ENCODE measurements at places on chromosomes 2 and 18.

GRCh38 chr18:63236406-63236805, 83.2 kb downstream of the BCL2 start:
- no peak for DNase-seq

GRCh38 chr2:10963155-10963554, 51.4 kb downstream of the KCNF1 start:
- DNase-seq: no peak

GRCh38 chr2:47054036-47054555, 101.0 kb downstream of the STPG4 start:
- no peak for DNase-seq

DNA sequence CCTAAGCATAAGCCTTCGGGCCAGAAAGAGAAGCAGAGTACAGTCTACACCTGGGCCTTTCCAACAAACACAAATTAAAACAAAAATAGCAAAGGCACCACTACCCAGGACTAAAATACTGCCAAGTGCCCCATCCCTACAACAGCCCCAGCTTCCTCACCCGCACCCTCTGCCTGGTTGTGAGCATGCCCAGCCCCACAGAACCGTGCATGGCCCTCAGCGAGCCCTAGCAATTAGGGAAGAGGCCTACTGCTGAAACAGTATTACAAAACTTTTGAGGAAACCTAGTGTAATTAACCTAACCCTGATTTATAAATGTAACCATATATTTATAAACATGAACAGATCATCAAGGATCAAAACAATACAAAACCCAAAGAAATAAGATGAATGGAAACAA, 44.2 kb downstream of the FARSB start:
- no peak for DNase-seq

GRCh38 chr2:167509586-167509985, 621.3 kb downstream of the XIRP2 start:
- no peak for DNase-seq

DNA sequence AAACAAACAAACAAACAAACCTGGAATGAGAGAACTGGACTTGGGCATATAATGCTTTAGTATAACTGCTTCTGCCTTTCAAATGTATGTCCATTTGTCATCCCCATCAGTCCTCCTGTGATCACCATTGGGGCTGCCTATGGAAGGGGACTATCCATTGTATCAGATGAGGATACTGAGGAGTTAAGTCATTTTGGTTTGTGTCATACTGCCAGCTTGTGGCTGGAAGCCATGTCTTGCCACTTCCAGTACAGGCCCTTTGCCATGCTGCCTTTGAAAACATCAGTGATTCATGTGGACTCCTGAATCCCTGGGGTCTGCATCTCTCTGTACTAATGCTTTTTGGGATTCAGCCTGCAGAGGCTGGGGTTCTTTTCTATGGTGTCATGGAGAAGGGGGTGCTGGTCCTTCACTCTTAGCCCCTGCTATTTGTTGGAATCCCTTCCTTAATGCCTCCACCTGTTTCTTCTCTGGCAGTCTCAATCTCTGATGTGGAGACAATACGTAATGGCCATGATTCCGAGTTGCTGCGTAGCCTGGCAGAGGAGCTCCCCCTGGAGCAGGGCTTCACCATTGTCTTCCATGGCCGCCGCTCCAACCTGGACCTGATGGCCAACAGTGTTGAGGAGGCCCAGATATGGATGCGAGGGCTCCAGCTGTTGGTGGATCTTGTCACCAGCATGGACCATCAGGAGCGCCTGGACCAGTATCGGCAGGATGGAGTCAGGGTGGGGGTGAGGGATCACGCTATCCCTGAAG, 10.6 kb downstream of the PLCD4 start:
- no peak for DNase-seq

DNA sequence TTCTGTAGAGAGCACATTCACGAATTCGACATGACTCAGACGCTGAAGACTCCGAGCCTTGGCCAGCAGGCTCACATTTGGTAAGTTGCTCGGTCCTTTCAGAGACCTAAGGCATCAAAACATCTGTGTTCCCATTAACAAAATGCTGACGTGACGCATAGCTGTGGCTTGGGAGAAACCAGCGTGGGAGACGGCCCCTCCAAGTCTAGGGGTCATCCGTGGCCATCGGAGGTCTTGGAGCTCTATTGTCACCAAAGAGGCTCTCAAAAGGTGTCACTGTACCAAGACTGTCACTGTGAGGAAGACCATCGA, 14.9 kb downstream of the FBLN7 start:
- no peak for DNase-seq

DNA sequence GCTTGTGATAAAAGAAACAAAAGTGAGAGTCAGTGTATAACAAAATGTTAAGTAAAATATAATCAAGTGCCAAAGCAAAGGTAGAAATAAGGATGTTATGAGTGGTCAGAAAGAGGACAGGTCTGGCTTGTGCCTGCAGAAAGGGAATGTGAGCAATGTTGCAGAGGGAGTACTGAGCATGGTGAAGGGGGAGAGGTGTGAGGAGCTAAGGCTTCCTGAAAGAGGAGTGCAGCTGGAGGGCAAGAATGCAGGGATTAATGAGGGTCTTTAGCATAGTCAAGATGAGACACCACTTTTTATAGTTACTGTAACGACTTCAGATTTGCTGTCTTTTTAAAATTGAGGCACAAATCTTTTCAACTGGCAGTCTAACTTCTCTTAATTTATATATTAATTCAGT, 22.0 kb upstream of the FIGN start:
- DNase-seq: no peak

DNA sequence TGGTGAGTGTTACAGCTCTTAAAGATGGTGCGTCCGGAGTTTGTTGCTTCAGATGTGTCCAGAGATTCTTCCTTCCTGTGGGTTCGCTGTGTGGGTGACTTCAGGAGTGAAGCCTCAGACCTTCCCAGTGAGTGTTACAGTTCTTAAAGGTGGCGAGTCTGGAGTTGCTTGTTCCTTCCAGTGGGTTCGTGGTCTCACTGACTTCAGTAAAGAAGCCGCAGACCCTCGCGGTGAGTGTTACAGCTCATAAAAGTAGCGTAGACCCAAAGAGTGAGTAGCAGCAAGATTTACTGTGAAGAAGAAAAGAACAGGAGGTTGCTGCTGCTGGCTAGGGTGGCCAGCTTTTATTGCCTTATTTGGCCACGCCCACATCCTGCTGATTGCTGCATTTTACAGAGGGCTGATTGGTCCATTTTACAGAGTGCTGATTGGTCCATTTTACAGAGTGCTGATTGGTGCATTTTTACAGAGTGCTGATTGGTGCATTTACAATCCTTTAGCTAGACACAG, 34.0 kb upstream of the SPTBN1 start:
- no peak for DNase-seq

DNA sequence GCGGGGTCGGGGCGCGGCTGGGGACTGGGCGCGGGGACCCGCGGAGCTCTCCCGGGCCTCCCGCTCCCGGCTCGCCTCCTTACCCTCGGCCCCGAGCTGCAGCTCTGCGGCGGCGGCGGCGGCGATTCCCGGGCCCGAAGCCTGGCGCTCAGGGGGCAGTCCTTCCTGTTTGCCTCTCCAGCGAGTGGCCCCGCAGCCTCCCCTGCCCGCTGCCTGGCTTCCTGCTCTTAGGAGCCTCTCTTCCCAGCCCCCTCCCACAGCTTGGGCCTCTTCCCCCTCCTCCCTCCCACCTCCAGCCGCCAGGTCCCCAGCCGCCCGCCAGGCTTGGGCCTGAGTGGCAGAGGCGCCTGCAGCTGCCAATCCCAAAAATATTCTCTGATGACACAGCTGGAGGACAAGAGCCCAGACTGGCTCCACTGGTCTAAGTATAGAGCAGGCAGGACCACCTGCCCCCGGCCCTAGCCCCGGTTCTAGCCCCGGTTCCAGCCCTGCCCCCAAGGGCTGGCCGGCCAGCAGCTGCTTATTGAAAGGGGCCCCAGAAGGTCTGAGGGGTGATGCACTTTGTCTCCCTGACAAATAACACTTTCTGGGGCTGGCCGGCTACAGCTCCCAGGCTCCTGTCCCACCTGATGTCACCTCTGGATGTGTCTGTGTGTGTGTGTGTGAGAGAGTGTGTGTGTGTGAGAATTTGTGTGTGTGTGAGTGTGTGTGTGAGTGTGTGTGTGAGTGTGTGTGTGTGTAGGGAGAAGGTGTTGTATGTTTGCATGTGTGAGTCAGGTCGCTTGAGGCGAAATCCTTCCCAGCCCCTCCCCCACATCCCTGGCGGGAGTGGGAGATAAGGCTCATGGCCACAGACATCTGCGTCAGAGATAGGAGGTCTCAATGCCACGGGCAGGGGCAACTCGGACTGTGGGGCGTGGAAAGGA, at the start of gene OBSL1:
TSS of gene OBSL1 (minus strand) at position 229 of the 926 bp plus-strand sequence. CDS start 307 bp downstream, outside the sequence.
- DNase-seq: peak; percentile 68

GRCh38 chr2:54632733-54633692, 90.4 kb upstream of the EML6 start:
- DNase-seq: no peak

GRCh38 chr2:48265169-48266030, 264.6 kb upstream of the STON1 start:
- no peak for DNase-seq

DNA sequence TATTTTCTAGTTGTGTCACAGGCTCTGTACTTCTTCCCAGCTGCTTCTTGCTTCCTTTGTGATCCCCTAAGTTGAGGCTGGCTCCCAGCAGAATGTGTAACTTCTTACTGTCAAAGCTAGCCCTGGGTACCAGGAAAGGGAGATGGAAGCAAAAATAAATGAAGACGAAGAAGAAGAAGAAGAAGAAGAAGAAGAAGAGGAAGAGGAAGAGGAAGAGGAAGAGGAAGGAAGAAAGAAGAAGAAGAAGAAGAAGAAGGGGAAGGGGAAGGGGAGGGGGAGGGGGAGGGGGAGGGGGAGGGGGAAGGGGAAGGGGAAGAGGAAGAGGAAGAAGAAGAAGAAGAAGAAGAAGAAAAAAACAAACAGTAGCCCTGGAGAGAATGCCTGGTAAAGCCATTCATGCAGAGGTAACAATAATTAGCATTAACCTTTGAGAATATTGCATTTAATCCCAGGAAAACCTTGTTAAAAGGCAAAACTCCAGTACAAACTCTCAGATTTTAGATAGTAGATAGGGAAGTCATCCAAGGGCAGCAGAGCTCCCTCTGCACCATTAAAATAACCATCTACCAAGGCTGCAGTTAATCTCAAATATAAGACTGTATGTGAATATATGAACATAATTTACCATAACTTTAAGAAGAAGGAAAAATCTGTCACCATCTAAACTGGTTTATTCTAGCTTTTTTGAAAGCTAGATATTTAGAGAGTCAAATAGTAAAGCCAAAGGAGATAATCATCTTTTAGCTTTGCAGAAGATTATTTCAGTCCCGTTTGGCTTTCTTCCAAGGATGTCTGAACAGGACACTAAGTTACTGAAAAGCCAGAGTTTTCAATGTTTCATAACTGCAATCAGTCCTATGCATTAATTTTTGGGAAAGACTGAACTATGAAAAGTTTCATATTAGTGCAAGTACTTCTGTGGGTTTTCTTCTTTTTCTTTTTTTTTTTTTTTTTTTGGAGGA, 44.3 kb upstream of the FBXO11 start:
- no peak for DNase-seq

DNA sequence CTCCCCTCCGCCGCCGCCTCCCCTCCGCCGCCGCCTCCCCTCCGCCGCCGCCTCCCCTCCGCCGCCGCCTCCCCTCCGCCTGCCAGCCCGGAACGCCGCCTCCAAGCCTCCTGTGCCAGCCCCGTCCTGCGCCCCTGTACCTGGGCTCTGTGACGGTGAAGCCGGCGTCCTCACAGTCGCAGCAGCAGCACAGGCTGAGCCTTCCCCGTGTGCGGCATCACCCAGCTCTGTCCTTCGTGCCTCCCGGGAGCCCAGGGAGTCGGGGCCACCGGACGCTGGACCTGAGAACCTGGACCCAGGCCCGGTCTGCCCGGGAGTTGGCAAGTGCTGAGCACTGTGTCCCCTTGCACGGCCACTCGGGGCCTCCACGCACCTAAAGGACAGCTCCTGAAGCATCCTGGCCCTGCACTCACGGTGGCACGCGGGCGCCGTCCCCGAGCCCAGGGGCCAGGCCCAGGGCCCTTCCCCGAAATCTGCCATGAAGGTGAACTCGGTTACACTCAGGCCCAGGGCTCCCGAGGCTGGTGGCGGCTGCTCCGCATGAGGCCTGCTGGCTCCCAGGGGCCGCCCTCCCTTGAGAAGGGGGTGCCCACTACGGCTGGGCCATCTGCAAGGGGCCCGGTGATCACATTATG, 32.9 kb downstream of the RTP5 start:
- peak; percentile 26 for DNase-seq

GRCh38 chr2:177538323-177538722, 145.8 kb downstream of the AGPS start:
- no peak for DNase-seq

DNA sequence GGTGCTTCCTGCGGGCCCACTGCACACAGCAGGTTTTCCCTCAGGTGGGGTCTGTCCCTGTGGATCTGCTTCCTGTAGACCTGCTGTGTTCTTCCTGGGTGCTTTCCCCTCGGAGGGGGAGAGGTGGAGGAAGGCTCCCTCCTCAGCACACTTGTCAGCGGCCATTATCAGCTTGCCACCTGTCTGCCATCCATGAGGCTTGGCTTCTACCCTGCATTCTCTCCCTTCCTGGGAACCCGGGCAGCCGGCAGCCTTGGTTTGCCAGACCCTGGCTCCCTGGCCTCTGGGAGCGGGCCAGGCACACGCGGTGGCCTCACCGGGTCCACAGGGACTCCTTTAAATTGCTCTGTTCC, 58.5 kb downstream of the INPP5D start:
- no peak for DNase-seq

- DNase-seq: no peak
Observed at GRCh38 chr2:101199251-101199791, 48.1 kb upstream of the TBC1D8 start.

DNA sequence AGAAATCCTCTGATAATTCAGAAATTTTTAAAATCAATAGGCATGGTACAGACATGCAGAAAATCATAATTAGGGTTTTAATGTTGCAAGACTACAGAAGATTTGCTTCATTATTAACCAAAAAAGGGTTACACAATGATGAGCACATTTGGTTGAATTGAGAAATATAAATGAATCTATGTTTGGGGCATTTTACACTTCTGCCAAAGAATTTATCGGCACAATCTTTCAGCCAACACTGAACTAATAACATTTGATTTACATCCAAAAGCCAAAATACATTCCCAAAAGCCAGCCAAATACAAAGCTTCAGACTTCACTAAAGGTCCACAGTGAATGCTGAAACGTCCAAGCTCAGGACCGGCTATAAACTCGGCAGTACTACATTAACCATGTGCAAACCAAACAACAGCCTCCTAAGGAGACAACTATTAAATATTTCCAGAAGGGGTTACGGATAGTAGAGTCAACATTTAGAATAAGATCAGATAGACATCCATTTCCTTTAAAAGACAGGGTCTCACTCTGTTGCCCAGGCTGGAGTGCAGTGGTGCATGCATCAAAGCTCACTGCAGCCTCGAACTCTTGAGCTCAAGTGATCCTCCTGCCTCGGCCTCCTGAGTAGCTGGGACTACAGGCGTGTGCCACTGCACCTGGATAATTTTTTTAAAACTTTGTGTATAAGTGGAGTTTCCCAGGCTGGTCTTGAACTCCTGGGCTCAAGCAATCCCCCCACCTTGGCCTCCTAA, 29.4 kb downstream of the SPRED2 start:
- DNase-seq: no peak
